ENCODE measurements at places on chromosomes 6 and 20.

DNA sequence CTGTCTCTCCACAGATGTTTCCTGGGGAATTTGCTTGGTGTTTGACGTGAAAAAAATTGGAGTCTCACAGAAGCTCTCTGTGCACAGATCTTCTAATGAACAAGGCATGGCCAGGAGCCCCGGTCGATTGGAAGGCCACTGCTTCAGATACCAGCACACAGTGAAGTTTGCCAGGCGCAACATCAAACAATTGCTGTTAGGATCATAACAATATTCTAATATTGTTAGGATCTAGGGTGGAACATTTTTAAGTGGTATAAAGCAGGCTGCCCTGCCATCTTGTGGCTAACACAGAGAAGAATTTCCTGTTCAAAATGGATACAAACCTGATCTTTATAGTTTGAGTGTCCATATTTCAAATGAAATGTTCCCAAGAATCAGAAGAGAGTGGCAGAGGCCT, 64.1 kb downstream of the C6orf118 start:
- DNase-seq, result peak; percentile 30

- no peak for DNase-seq
Observed at GRCh38 chr6:157762636-157763035, 60.4 kb upstream of the SNX9 start.

DNA sequence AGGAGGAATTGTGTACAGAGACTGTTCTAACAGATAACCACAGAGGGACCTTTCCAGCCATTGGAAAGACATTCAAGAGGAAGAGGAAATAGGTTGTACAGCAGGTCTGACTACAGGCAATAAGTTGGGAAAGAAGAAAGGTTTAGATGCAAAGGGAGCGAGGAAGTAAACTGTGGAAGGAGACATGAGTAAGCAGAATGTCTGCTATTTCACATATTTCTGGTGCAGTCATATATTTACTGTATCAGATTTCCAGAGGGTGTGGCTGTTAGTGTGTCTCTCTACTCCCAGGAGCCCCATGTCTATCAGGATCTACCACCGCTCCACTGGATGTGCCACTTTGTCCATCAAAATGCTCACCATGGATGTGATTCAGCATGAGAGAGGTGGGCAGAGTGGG, 25.9 kb downstream of the MRS2 start:
- DNase-seq, result peak; percentile 22

GRCh38 chr20:39019805-39020325, 57.7 kb downstream of the DHX35 start:
- no peak for DNase-seq

GRCh38 chr6:104729433-104729832, 130.3 kb downstream of the HACE1 start:
- DNase-seq, result no peak

DNA sequence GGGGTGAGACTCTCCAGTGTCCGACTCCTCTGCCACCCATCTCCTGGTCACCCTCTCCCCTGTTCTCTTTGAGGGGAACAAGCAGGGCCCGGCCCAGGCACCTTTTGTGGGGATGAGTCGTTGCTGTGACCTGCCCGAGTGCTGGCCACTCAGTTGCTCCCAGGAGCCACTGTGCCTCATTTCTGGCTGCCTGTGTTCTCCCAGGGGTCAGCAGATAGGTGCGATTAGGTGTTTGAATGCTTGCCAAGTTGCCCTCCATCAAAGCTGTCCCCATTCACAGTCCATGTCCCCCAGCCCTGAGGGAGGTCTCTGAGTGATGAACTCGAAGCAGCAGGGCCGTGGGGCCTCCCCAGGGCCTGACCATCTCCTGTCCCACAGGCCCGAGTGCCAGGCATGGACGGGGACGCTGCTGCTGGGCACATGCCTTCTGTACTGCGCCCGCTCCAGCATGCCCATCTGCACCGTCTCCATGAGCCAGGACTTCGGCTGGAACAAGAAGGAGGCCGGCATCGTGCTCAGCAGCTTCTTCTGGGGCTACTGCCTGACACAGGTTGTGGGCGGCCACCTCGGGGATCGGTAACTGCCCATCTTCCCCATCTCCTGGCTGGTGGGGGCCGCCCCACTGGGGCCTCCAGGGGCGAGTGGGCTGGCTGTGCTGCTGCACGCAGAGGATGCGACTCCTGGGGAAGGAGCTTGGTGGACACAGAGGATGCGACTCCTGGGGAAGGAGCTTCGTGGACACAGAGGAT, 4.1 kb downstream of the SLC17A9 start:
- DNase-seq, result no peak

Data from astrocyte of the spinal cord (primary cell).